ENCODE measurements at places on chromosomes 13 and 19.

GRCh38 chr13:32445461-32445860 lies 17.5 kb upstream of the N4BP2L1 start:
- no peak for ATAC-seq

- ATAC-seq = peak; percentile 62
Observed at GRCh38 chr13:98172590-98173422, 4.3 kb downstream of the RNF113B start.

DNA sequence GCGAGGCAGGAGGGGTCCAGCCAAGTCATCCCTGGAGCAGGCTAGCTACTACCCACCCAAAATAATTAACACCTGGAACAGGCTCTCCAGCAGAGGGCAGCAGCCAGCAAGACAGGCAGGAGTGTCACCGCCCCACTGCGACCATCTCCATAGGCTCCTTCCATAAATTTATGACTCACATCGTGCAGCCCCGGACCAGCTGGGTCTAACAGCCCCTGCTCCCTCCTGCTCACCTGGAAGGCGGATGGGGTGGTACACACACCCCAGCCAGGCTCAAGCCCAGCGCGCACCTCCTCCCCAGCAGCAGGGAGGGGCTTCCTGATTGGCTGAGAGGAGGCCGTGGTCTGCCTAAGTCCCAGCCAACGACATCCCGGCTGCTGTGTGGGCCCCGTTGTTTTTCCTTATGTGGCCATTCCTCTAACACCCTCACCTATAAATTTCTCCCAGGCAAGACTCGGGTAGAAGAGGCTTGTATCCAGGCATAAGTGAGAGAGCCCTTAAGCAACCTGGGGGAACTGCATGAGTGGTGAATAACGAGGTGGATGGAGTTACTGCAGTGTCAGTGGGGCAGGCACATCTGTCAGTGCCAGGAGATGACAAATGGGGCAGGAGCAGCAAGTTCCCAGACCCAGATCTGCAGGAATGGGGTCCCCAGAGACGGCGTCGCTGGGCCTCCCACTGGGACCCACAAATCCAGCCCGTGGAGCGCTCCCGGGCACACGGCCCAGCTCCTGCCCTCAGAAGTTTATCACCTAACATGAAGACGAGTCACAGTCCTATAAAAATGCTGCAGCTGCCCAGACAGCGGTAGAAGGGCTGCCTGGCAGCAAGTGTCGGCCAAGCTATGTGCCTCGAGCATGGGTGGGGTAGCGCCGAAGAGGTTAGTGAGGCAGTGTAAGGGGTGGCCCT lies 43.1 kb downstream of the CEBPG start:
- ATAC-seq = peak; percentile 81

DNA sequence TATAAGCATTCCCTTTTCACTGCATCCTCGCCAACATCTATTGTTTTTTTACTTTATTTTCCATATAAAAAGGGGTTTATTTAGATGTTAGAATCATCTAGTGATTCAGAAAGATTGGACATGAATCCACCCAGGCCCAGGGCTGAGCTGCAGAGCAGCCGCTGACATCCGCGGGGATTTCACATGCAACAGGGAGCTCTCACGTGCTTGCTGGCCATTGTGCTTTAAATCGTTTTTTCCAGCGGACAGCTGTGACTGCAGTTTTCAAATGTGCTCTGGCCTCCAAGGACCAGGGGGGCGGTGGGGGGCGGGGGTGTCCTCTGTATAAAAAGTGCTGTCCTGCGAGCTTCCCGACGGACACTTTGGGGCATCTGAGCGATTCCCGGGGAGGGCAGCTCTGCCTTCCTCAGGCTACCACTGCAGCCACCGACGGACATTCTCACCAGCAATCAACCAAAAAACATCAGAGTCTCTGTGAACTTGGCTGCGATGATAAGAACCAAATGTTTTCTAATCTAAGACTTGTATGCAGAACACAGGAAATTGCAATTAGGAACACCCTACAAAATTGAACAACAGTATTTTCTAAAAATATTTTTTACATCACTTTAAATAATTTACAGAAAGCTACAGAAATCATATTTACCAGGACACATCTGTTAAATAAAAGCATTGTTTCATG lies 12.6 kb downstream of the RB1 start:
- ATAC-seq = no peak

DNA sequence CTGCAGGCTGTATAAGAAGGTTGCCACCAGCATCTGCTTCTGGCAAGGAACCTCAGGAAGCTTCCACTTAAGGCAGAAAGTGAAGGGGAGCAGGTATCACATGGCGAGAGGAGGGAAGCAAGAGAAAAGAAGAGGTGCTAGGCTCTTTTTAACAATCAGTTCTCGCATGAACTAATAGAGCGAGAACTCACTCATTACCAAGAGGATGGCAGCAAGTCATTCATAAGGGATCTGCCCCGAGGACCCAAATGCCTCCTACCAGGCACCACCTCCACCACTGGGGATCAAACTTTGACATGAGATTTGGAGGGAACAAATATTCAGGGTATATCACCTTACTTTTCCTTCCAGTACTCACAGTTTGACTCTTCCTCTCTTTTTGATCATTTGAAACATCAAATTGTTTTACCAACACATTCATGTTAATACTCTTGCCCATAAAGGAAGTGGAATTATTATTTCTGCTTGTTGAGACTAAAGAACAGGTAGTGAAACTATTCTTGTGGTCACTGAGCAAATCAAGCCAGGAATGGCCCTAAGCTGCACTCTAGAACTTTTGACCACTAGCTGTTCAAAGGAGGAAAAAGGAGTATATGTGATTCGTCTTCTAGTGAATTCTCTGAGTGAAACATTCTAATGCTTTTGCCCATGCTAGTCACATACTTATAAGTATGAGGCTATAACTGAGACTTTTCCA lies 45.0 kb downstream of the LACC1 start:
- no peak for ATAC-seq

DNA sequence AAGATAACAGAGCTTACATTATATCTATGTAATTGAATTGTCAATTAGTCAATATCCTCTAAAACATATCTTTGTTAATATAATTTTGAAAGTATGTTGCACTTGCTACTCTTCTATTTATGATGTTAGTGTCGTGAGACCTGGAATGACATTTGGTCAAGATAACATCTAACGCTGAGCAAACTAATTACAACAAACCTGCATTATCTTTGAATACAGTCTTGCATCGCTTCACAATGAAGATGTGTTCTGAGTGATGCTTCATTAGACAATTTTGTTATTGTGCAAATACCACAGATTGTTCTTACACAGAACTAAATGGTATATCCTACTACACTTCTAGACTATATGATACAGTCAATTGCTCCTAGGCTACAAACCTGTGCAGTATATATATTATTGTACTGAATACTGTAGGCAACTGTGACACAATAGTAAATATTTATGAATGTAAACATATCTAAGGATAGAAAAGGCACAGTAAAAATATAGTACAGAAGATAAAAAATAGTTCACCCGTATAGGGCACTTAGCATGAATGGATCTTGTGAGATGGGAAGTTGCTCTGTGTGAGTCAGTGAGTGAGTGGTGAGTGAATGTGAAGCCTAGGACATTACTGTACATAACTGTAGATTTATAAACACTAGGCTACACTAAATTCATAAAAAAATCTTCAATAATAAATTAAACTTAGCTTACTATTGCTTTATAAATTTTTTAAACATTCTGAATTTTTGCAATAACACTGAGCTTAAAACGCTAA lies 1773.8 kb downstream of the PCDH9 start:
- ATAC-seq = peak; percentile 44

DNA sequence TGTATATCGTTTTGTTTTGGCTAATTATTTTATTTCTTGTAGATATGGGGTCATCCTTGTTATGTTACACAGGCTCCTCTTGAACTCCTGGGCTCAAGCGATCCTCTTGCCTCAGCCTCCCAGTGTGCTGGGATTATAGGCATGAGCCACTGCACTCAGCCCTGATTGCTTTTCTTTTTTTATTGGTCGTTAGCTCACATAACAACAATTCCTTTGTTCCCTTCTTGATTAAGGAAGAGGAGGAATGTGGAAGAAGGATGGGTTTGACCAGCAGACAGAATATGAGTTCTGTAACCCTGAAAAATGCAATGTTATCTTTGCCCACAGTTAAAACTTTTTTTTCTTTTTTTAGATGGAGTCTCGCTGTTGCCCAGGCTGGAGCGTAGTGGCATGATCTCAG lies 11.4 kb downstream of the BRME1 start:
- ATAC-seq = no peak

GRCh38 chr19:55489711-55490477 lies 1.7 kb downstream of the SSC5D start:
- no peak for ATAC-seq

DNA sequence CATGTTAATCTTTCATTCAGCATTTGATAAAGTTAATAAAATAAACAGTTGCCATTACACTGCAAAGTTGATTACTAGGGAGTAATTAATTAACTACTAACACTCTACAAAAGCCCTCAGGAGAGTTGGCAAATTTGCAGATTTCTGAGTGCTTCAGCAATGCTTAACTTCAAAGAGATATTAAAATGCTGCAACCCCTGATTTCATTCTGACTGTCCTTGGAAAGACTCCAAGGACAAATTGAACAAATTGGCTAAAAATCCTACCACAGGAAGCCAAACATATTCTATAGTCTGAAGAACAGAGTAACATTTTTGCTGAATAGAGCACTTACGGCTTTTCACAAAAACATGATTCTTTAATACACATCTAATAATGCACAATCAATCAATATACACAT lies 1543.0 kb downstream of the SLITRK5 start:
- ATAC-seq = no peak

- ATAC-seq = no peak
Observed at GRCh38 chr13:33004511-33004910, 11.7 kb upstream of the KL start.

- ATAC-seq = no peak
Observed at GRCh38 chr13:110220471-110220870, 86.5 kb downstream of the COL4A1 start.

DNA sequence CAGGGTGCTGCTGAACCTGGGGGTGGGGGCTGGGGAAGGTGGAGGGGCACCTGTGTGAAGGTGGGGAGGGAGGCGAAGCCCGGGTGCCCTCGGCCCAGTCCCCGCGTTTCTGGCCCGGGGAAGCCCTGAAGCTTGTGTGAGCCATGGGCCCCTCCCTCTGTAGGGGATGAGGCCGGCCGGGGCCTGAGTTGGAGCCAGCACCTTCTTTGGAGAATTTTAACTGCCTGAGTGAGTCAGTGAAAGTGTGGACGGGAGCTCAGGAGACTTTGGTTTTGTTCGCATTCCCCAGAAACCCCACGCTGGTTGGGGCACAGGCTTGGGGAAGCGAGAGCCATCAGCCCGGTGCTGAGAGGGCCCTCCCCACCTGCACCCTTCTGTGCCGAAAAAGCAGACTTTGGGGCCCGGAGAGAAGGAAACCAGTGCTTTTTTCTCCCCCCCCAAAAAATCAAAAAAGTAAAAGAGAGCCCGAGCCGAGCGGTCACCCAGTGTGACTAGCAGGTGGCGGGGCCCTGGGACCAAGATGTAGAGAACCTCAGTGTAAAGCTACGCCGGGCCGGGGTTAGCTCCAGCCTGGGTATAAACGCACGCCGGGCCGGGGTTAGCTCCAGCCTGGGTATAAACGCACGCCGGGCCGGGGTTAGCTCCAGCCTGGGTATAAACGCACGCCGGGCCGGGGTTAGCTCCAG lies 45.1 kb downstream of the TMEM255B start:
- ATAC-seq = no peak

DNA sequence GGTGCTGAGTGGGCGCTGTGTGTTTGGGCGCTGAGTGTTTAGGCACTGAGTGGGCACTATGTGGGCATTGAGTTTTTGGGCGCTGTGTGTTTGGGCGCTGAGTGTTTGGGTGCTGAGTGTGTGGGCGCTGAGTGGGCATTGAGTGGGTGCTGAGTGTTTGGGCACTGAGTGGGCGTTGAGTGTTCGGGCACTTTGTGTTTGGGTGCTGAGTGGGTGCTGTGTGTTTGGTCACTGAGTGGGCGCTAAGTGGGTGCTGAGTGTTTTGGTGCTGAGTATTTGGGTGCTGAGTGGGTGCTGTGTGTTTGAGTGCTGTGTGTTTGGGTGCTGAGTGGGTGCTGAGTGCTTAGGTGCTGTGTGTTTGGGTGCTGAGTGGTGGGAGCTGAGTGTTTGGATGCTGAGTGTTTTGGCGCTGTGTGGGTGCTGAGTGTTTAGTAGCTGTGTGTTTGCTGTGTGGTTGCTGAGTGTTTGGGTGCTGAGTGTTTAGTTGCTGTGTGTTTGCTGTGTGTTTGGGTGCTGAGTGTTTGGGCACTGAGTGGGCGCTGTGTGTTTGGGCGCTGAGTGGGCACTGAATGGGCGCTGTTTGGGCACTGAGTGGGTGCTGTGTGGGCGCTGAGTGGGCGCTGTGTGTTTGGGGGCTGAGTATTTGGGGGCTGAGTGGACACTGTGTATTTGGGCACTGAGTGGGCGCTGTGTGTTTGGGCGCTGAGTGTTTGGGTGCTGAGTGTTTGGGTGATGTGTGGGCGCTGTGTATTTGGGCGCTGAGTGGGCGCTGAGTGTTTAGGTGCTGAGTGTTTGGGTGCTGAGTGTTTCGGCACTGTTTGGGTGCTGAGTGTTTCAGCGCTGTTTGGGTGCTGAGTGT lies 47.2 kb upstream of the F7 start:
- ATAC-seq = no peak

- no peak for ATAC-seq
Observed at GRCh38 chr13:54175466-54175865, 1146.9 kb downstream of the OLFM4 start.

DNA sequence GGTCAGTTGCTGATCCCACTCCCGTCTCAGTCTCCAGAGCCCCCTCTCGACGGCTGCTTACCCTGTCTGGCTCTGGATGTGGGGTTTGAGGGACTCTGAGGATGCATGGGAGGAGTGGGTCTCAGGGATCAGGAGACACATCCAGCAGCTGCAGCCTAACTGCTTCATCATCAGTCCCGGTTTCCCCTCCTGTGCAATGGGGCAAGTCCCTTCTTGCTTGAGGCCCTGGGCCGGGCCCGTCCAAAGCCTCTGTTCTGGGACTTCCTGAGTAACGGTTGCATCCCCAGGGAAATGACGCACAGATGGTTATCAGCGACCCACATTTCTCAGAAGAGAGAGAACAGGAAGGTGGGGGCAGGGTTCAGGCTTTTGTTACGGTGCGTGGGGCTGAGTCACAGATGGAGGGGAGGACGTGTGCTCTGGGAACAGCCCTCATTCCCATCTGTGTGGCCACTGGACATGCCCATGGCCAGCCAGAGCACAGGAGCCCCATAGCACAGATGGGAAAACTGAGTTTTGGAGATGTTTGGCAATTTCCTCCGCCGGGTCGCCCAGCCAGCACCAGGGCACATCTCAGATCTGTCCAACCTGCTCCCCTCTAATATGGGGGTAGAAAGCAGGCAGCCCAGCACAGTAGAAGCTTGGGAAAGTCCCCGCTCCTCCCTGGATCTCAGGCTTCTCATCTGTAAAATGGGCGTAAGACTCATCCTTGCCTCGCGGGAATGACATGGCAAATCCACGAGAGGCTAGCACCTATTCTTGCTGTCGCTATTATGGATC lies 19.3 kb downstream of the GNA15 start:
- peak; percentile 98 for ATAC-seq

Measured in SK-N-SH treated with all-trans-retinoic acid at 6 μM for 48 hours (cell line).